ENCODE measurements at places on chromosomes 11 and 22. TPM values are rescaled to one million over a fixed set of nuclear protein-coding genes. Genes with fewer than 3 reads are reported as not detected.

DGAT2 gene
- total RNA-seq = 2.1 TPM

CCDC188 gene
- 9.4 TPM for total RNA-seq

INTS4 gene
- 45.1 TPM for total RNA-seq

C11orf16 gene
- total RNA-seq = not detected

TMEM132A gene
- total RNA-seq = 99.5 TPM

TECTA gene
- 0.51 TPM for total RNA-seq
